Cortex of kidney (tissue), 1 donor: ENCODE measurements at places on chromosomes 11 and 22.

GRCh38 chr11:117950301-117950700, 21.1 kb upstream of the TMPRSS13 start:
- no peak for DNase-seq

DNA sequence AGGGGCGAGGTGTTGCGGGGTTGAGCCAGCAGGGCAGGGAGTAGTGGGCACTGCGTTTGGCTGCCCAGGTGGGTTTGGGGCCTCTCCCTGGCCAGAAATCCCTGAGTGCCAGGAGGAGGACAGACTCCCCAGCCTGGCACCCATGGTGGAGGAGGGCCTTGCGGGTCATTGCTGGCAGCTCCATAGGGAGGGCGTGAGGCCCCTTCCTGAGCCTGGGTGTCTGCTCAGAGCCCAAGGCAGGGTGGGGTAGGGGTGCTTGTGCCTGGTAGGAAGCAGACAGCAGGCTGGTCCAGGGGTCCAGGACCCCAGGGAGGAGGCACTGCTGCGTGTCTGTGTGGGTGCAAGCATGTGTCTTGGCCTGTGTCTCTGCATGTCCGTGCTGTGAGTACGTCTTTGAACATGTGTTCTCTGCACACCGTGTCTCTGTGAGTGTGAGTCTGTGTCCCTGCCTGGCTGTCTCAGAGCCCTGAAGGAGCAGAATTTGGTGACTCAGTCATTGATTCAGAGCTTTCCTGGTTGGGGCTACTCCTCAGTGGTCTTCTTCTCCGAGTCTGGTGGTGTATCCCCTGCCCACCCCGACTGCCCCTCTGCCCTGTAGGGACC, 3.9 kb downstream of the TSPAN4 start:
- no peak for DNase-seq

GRCh38 chr11:69773626-69774353, 1.4 kb downstream of the FGF4 start:
- no peak for DNase-seq

DNA sequence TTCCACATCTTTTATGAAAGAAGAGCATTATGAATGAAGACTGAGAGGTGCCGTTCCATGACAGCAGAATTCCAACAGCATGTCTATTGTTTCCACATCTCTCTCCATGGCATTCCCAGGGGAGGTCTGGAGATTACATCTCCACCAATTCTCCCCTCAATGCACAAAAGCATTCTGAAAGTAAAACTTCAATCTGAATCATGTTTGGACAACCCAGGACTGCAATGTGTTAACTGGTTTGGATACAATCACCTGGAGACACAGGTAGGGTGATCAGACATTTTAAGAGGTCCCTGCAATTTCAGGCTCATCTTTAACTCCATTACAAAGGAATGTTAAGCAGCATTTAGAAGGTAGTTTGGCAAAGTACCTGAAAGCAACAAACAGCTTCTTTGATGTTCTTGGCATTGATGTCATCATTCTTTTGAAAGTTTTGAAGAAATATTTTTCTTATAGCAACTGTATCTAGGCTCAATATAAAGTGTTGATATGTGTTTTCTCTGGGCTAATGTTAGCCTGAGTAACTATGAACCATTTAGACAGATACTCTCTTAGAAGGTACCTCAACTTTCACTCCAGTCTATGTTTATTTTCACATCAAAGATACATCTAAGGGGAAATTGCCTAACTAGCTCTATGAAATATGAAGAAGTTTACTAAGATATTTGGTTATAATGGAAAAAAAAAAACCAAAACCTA, 181.4 kb upstream of the MTMR2 start:
- no peak for DNase-seq

- DNase-seq: no peak
Observed at GRCh38 chr11:100681064-100681502, 6.0 kb upstream of the ARHGAP42 start.

GRCh38 chr22:28112190-28112544, 193.1 kb upstream of the PITPNB start:
- no peak for DNase-seq

GRCh38 chr11:99277281-99277680, 256.5 kb downstream of the CNTN5 start:
- no peak for DNase-seq

GRCh38 chr11:6203327-6203726, 2.0 kb upstream of the C11orf42 start:
- no peak for DNase-seq

- DNase-seq: no peak
Observed at GRCh38 chr22:36163497-36163896, 2.9 kb upstream of the APOL3 start.

GRCh38 chr11:106466521-106467080, 389.1 kb downstream of the AASDHPPT start:
- DNase-seq: no peak

GRCh38 chr11:45159781-45160365, 13.4 kb downstream of the PRDM11 start:
- DNase-seq: no peak
